ENCODE measurements at places on chromosomes 7 and 10.

DNA sequence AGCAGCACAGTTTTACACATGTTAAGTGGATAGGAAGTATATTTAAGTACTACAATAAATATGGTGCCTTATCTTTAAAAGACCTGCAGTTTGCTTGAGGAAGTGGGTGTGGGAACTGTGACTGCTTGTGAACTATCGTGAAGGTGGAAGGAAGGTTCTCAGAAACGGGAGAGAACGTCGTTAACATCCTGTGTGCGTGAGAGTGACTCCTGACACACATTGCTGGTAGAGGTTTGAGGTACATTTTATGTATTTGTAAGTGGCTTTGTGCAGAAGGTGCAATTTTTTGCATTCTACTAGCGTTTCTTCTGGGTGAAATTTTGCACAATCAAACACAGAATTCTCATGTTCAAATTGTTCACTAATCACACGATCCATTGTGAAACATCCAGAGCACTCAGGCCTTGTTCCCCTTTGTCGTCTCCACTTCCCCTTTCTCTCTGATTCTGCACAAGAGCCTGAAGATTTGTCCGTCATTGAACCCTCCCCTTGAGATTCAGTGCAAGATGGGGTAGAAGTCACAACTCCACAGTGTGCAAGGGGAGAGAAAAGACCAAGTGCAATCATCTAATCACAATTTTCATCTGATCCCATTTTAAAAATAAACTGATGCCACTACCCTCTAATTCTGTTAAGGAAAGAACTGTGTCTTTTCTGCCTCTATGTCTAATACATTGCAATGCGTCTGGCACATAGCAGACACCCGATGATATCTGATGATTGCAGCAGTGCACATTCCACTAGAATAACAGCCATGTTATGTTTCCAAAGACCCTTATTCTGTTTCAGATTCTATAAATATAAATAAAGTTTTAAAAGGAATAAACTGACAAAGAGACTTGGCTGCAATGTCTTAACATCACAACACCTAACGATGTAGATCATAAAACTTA is 279.9 kb downstream of the NEBL start:
- no peak for DNase-seq

- DNase-seq = no peak
Observed at GRCh38 chr10:114024876-114025610, 18.6 kb upstream of the ADRB1 start.

GRCh38 chr10:110620398-110620719 is 23.8 kb upstream of the RBM20 start:
- DNase-seq = no peak

DNA sequence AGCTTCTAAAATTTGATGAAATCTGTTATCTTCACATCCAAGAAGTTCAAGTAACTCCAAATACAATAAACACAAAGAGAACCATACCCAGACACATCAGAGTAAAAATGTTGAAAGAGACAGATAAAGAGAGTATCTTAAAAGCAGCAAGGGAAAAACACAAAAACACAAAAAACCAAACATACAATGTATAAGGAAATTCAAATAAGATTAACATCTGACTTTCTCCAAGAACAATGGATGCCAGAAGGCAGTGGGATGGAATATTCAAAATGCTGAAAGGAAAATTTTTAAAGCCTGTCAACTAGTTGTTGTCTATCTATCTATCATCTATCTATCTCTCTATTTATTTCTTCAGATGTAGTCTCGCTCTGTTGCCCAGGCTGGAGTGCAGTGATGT is 72.4 kb upstream of the MKLN1 start:
- no peak for DNase-seq

GRCh38 chr7:22443370-22444180 is 56.4 kb downstream of the STEAP1B start:
- no peak for DNase-seq

GRCh38 chr10:14244801-14245211 is 85.9 kb downstream of the FRMD4A start:
- no peak for DNase-seq

- peak; percentile 67 for DNase-seq
Observed at GRCh38 chr7:150845421-150845861, 6.9 kb upstream of the AOC1 start.

- DNase-seq = no peak
Observed at GRCh38 chr10:23568996-23569395, 130.1 kb downstream of the OTUD1 start.

DNA sequence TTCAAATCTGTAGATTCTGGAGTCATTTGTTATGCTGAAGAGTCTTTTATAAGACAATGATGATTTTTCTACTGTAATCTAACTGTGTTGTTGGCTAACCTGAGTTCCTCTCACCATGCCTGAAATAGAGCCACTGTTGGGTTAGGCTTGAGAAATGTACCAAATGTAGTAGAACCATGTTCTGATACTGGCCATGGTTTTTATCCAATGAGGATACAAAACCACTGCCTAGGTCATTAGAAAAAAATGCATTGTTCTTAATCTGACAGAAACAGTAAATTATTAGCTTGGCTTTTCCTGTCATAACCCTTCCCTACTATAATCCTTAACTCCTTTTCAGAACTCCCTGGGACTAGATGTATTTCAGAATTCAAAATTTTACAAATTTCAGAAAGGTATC is 86.6 kb downstream of the RAPGEF5 start:
- DNase-seq = no peak

- no peak for DNase-seq
Observed at GRCh38 chr10:129491123-129491734, 24.2 kb downstream of the MGMT start.

DNA sequence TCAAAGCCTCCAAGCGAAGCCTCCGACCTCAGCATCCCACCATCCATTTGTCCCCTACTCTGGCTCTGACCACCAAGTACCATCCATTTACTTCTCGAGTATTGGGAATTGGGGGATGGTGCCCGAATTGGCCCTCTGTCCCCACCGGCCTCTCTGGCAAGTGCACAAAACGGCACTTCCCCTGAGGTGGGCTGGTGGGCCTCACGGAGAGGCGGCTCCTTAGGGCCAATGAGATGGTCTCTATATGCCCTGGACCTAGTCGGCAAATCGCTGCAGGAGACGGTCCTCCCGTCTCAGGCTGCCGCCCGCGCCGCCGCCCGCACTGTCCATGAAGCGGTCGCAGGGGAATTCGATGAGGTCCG is 2.8 kb downstream of the TRIL start:
- no peak for DNase-seq
